Neuronal stem cell (in vitro differentiated cells): ENCODE measurements at places on chromosomes 3 and 15.

GRCh38 chr3:66738625-66739365 is 238.0 kb upstream of the LRIG1 start:
- no peak for DNase-seq

GRCh38 chr3:177463863-177464262 is 266.6 kb upstream of the TBL1XR1 start:
- DNase-seq = no peak

DNA sequence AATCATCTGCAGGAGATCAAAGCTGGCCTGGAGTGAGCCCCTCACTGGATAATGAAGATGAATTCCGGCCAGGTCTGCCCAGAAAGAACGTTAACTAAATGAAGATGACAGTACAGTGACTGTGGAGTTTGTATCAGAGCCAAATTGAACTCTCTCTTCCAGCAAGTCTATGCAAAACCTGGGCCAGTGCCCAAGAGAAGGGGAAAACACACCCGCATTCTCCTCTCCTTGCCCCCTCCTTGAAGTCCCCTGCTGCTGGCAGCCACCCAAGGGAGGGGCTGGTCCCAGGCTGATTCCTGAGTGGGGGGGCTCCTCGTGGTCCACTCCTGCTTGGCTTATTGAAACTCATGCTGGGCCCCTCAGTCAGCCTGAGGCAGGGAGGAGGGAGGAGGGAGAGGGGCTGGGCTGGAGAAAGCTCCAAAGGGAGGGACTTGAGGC is 155.7 kb downstream of the RAB11A start:
- no peak for DNase-seq

DNA sequence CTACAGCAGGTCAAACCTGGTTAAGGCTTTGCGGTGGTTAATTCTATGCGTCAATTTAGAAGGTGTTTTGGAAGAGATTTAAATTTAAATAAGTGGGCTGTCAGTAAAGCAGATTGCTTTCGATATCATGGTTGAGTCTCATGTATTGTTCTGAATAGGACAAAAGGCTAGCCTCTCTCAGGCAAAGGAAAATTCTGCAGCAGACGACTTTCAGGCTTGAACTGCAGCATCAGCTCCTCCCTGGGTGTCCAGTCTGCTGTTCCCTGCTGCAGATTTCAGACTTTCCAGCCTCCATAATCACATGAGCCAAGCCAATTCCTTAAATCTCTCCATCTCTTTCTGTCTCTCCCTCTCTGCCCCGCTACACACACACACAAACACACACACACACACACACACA is 143.2 kb downstream of the TUSC7 start:
- no peak for DNase-seq

GRCh38 chr3:8233938-8234337 is 267.7 kb upstream of the LMCD1 start:
- no peak for DNase-seq

DNA sequence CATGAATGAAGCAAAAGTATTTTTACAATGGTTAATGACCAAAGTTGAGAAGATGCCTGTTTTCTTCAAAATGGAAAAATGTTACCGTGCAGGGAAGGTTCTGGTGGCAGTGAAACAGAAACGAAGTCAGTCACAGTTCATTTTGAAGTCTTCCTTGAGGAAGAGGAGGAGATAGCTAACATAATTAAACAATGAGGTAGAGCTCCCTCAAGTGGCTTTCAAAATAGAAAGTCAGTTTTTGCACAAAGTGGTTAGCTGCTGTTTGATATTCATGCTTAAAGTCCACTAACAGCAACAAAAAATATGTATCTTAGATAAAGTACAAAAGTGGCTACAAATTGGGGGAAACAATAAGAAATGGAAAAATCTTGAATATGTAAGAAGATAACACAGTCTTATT is 87.3 kb downstream of the TFG start:
- no peak for DNase-seq
